ENCODE measurements at places on chromosomes 2 and 18.

GRCh38 chr2:215749092-215749957 is 264.0 kb downstream of the MREG start:
- peak; percentile 96 for DNase-seq

GRCh38 chr2:122433123-122433754 is 677.8 kb downstream of the TSN start:
- DNase-seq, result no peak

DNA sequence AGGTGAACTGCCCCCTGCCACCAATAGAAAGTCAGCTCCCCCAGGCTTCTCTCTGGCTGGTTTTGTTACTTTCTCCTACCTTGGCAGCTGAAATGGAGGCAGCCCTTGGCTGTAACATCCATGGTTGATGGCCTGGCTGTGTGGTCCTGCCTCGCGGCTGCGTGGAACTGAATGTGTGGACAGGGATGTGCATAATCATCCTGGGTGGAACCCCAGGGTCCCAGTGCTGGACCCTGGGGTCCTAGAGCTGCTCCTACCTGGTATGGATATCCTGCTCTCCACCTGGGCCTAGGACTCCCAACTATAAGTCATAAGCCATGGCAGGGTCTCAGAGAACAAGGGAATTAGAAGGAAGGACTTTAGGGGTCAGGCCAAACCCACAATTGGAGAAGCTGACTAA is 93.5 kb downstream of the CAPN13 start:
- DNase-seq, result no peak

DNA sequence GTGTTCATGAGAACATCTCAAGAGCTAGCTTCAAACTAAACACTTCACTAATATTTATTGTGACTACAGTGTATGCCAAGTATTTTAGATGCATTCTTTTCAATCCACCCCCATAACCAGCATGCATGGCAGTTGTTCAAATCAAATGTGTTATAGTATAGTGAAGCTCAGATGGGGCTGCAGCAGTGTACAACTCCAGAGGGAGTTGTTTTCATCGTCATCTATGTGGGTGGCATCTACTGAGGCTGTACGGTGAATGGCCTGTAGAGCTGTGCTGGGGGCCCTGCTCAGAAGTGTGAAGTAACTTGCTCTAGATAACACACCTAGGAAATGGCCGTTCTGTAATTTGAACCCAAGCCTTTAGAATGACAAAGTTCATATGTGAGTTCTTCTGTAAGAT is 71.8 kb upstream of the LRATD1 start:
- no peak for DNase-seq

DNA sequence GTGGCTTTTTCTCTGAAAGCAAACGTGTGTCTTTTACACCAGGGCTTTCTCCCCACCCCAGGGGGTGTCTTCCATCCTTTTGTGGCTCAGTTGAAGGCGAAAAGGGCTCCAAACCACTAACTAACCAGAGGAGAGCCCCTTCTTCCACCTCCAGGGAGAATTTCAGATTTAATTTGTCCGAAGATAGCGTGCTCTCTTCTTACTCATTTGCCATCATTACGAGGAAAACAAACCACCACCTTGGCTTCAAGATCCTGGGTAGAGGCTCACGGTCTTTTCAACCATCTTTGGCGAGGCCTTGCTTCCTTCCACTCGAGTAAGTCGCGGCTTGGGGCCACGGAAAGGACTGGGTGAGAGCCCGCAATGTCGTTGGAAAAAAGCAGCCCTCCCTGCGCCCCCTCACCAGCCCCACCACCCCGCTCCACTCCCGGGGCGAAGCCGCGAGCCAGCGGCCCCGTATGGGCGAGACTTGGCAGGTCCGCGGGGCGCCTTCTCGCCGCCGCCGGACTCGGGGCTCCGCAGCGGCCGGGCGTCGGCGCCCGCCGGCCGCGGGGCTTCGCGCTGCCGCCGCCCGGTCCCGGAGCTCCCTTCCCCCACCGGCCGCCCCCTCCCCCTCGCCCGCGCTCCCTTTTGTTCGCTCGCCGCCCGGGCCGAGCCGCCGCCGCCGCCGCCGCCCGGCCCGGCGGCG is 1.7 kb upstream of the ZNF532 start:
- peak; percentile 7 for DNase-seq

DNA sequence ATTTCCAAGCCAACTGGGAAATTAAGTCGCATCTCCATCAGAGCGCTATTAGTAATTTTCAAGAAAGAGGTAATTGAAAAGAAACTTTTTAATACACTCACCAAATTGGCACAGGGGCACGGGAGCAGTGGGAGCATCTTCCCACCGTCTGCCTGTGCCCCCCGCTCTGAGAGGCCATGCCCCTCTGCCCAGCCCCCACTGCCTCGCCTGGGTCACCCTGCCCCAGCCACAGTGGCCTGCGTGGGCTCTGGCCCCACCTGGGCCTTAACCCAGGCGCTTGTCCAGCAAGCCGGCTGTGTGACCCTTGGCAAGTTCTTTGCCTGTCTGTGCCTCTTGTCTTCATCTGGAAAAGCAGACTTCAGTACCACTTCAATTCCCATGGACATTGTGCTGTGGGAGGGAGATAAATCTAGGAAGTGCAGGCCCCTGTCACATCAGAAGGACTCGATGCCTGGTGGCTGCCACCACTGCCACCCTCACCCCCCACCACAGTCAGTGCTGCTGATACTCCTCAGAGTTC is 31.9 kb downstream of the GLI2 start:
- DNase-seq, result no peak

DNA sequence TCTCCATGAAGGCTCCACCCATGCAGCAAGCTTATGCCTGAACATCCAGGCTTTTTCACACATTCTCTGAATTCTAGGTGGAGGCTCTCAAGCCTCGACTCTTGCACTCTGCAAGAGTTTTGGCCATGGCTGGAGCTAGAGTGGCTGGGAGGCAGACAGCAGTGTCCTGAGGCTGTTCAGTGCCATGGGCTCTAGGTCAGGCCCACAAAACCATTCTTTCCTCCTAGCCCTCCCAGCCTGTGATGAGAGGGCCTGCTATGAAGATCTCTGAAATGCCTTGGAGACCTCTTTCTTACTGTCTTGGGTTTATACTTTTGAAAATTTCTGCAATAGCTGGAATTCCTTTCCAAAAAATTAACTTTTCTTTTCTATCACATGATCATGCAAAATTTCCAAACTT is 210.7 kb downstream of the RND3 start:
- no peak for DNase-seq

DNA sequence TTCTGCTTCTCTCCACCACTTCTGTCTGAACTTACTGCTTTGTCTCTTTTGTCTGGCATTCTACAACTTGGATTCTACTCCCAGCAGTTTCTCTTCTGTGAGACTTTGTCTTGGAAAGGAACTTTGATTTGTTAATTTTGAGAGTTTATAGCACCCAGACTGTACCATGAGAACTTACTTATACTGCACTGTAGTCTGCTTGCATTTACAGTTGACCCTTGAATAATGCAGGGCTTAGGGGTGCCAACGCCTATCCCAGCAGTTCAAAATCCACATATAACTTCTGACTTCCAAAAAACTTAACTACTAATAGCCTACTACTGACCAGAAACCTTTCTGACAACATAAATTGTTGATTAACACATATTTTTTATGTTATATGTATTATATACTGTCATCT is 55.5 kb downstream of the DYNC1I2 start:
- no peak for DNase-seq

DNA sequence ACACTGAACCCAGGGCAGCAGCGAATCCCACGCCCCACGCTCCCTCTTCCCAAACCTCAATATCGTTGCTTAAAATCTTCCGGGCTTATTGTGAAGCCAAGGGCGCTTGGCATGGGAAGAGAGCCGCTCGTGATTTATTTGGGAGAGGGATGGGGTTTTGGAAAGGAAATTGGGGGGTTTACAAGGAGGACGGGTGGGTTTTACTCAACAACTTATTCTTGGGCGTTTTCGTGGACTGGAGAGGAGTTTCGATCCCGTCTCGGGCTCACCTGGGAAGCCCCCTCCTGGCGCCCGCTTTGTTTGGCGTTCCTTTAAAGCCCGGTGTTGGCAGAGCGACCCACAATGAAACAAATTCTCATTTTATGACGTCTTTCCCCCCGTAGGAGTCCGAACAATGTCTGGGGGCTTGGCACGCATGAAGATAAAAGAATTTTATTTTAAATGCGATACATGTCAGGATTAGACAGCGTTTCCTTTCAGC is 135.3 kb downstream of the INSIG2 start:
- DNase-seq, result no peak

GRCh38 chr2:38850045-38850444 is 25.7 kb downstream of the DHX57 start:
- DNase-seq, result no peak

- no peak for DNase-seq
Measured at GRCh38 chr2:238458651-238459050, 31.9 kb downstream of the ASB1 start.

GRCh38 chr2:30266051-30266621 is 34.8 kb downstream of the LBH start:
- peak; percentile 41 for DNase-seq

DNA sequence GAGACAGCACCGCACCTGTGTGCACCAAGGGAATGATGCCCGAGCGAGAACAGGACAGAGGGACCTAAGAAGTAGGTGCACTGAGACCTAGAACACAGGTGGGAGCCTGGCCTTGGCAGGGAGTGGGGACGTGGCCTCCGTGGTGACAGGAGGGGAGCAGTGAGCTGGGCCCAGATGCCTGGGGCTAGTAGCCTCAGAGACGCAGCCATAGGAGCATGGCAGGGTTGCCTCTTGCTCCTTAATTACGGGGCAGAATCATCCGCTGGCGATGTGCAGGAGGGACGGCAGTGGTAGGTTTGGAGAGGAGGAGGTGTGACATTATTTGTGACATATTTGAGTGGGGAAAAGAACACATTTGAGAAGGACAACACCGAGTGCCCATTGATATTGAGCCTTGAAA is 57.0 kb upstream of the HPCAL1 start:
- no peak for DNase-seq

DNA sequence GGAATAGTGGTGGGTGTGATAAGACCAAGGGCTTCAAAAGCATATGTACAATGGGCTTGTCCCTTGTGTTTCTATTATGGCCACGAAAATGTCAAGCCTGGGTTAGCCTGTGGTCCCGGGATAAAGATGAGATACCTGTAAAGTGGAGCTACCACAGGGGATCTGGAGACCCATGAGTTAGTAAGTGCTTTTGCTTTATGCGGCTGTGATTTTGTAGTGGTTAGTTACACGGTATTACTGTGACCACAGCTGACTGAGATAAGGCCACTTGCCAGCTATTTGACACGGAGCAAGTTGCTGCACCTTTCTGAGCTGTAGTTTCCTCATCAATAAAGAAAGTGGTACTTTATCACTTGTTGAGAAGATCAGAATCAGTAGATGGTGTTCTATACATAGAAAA is 99.3 kb downstream of the PRELID3A start:
- DNase-seq, result no peak

DNA sequence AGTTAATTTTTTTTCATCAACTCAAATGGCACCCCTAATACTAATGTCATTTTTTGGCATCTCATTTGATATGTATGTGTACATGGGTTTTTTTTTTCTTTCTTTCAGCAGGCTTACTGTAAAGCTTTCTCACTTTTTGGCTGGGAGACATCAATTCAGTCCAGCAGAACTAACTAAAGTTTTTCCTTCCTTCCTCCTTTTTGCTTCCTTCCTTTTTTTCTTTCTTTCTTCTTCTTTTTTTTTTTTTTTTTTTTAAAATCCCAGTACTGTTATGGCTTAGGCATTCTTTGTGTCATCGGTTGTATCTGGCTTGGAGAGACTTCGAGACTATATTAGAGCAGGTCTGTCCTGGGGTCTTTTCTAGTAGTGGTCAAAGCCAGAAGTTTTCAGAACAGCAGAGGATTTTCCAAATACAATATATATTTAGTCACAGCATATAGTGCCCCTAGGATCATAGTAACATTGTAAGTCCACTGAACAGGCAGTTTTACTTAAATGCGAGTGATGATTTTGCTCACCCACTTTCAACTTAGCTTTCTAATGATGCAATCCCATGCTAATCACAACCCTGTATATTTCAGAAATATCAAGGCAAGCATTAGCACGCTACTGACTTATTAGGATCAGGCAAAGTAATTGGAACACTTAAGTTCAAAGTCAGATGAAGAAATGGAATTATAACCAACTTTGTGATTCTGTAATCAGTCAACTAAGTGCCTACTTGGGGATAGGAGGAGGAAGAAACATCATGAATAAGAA is 4.0 kb downstream of the KLHL29 start:
- no peak for DNase-seq

DNA sequence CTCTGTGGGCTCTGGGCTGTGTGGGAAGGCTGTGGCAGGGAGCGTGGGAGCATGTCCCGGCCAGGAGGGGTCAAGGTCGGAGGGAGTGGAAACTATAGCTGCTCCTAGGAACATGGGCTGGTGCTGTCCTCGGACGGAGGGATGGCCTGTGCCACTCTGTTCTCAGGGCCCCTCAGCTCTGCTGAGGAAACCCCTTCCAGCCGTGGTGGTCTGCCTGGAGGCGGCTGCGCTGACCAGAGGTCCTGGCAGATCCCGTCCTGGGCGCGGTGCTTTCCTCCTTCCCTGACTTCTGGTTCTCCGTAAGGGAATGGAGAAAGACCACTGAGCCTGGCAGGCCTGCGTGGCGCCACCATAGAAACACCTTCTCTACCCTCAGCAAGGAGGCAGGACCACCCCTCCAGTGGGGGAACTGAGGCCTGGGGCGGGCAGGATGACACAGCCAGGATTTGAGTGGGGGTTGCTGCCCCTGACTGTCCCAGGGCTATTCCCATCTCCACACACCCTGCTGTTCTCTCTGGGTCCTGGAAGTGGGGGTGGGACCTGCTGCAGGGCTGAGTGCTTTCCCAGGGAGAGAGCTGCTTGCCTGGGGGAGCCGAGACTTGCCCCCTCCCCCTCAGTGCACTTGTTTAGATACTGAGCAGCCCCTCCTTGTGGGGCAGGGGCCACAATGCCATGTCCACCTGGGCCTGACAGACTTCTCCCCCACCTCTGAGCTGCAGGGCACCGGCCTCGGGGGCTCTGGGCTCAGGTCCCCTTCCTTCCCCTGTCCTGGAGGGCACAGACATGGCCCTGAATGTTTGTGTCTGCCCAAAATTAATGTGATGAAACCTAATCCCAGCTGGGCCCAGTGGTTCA is 301.0 kb upstream of the HS6ST1 start:
- DNase-seq, result no peak

DNA sequence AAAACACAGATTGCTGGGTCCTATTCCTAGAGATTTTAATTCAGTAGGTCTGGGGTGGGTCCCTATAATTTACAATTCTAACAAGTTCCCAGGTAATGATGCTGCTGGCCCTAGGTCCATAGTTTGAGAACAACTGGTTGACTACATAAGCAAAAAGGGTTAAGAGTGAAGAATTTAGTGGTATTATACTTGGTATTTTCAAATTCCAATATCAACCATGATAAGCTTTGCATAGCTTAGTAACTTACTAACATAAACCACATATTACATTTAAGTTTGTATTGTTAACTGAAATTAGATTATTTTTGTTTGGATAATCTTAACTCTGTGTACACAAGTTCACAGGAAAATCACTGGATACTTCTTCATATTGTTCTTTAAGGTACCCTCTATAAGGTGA is 862.9 kb upstream of the ACVR2A start:
- DNase-seq, result no peak

GRCh38 chr18:9971313-9971920 is 57.6 kb downstream of the VAPA start:
- DNase-seq, result peak; percentile 78

DNA sequence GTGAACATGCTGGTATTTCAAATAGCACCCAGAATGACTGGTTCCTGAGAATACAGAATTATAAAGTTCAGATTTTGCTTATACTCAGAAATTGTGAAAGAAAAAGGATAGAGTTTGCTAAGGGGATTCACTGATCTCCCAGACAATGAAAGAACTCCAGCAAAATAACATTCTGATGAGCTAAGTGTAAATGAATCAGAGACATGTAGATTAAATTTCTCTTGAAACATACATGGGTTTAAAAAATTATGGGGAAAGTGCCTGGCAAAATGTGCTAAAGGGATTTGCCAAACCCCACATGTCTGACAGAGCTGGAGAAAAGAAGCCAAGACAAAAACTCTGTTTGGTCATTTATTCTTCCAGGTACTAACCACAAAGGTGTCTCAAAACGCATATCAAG is 116.3 kb downstream of the FTCDNL1 start:
- DNase-seq, result no peak
